Activated T-cell treated with anti-CD3 and anti-CD28 coated beads, Interleukin-2, amount 50 U/mL, for 4 hours (primary cell): ENCODE measurements at places on chromosomes 6 and 20. TPM values are rescaled to one million over a fixed set of nuclear protein-coding genes. Genes with fewer than 3 reads are reported as not detected.

HCRTR2 gene
- not detected for total RNA-seq

DZANK1 gene
- total RNA-seq, result 1.6 TPM

- no peak for DNase-seq
These were observed 312.8 kb upstream of the SULF2 start for GRCh38 chr20:48098099-48098498.

- DNase-seq, result no peak
These were observed 32.1 kb downstream of the SMLR1 start for GRCh38 chr6:130859161-130859867.

- no peak for DNase-seq
These were observed 48.0 kb upstream of the NOP56 start for GRCh38 chr20:2604506-2604835.

DNA sequence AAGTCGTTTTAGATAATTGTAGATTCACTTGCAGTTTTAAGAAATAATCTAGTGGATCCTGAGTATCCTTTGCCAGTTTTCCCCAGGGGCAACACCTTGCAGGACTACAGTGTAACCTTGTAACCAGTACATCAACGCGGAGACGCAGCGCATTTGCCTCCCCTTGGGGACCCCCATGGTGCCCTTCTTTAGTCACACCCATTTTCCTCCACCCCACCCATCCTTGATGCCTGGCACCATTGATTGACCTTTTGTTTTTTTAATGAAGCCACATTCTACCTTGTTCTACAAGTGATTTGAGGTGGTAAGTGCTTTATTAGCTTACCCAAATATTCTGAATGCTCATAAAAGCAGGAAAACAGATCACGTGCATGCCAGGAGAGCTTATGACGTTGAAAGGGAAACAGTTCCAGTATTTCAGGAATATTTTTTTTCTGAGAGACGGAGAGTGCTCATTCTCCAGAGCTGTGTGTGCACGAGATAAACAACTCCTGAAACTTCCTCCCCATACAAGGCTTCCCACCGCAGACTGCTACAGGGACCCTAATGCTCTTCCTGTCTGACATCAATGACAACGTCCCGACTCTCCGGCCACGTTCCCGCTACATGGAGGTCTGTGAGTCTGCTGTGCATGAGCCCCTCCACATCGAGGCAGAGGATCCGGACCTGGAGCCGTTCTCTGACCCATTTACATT is 35.7 kb downstream of the CDH26 start:
- no peak for DNase-seq

GRCh38 chr6:149483849-149484655 is 762 bp downstream of the ZC3H12D start:
- no peak for DNase-seq

- DNase-seq, result no peak
These were observed 365.6 kb downstream of the FARS2 start for GRCh38 chr6:5626727-5627426.

DNA sequence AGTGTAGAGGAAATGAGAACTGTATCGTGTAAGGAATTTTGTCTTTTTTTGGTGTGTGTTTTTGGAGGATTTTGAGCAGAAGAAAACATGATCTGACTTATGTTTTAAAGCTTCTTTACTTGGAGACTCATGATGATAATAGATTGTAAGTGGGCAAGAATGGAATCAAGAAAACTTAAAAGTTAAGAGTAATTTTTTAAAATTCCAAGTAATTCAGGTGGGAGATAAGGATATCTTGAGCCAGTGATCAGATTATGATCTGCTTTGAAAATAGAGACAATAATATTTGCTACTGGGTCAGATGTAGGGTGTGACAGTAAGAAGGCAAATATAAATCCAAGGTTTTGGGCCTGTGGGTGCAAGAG is 734 bp downstream of the ZSCAN26 start:
- no peak for DNase-seq

DNA sequence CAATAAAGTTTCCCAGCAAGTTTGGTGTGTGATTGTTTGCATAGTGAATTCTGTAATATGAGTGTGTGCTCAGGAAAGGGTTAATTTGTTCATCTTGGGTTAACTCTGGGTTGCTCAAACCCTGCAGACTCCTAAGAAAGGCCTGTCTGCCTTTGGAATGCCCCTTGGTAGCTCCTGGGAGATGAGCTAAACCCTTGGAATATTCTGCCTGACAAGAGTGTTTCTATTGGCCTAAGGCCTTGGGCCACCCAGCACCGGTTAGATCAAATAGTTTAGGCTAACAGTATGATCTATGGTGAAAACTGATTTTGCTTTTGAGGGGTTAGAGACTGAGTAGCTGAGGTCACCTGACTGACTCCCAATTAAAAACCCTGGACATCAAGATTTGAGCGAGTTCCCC is 248.3 kb downstream of the GRM1 start:
- DNase-seq, result no peak

- DNase-seq, result no peak
These were observed 23.1 kb downstream of the AAR2 start for GRCh38 chr20:36259177-36260061.

GRCh38 chr20:10654630-10655029 is 19.2 kb downstream of the JAG1 start:
- no peak for DNase-seq

GRCh38 chr6:103578115-103578514 is 1281.6 kb downstream of the HACE1 start:
- DNase-seq, result no peak

- DNase-seq, result no peak
These were observed 224.9 kb upstream of the OPRM1 start for GRCh38 chr6:153814136-153814535.

- DNase-seq, result no peak
These were observed 80.2 kb downstream of the MAP7 start for GRCh38 chr6:136470044-136470443.
